ENCODE measurements at places on chromosomes 1 and 21. TPM values are rescaled to one million over a fixed set of nuclear protein-coding genes. Genes with fewer than 3 reads are reported as not detected.

Gene CEP85
- 39.3 TPM for total RNA-seq

Gene DHRS3
- total RNA-seq = 66.4 TPM

Gene RHD
- total RNA-seq = not detected

Gene RNU1-4
- total RNA-seq = 1,962 TPM

Gene CR1L
- not detected for total RNA-seq

Gene CFAP74
- not detected for total RNA-seq

Gene DIRAS3
- total RNA-seq = not detected

Gene LCE7A
- not detected for total RNA-seq

Gene IFFO2
- 36.8 TPM for total RNA-seq

Gene TMEM35B
- total RNA-seq = 20.1 TPM

Gene EFNA1
- 0.24 TPM for total RNA-seq

Gene AGBL4
- total RNA-seq = not detected

Gene KDF1
- total RNA-seq = not detected

Gene ADGRB2
- 0.45 TPM for total RNA-seq

Gene CASP9
- total RNA-seq = 17.3 TPM

Gene AMY2B
- total RNA-seq = 3.2 TPM

Gene FCGR2B
- not detected for total RNA-seq

Gene NFASC
- 0.21 TPM for total RNA-seq

Gene JTB
- 200 TPM for total RNA-seq

Gene IGSF9
- total RNA-seq = not detected

Gene OR10J1
- not detected for total RNA-seq

Gene SPRR1B
- not detected for total RNA-seq

Gene C1QTNF12
- total RNA-seq = 2.8 TPM

Gene EVA1C
- 8.2 TPM for total RNA-seq

Gene FAM163A
- total RNA-seq = not detected

Gene NBPF4
- not detected for total RNA-seq

Gene PRELP
- total RNA-seq = not detected

Gene ZNF362
- total RNA-seq = 12.9 TPM

Gene PIGV
- total RNA-seq = 15.2 TPM

Gene MTR
- total RNA-seq = 50.7 TPM

Gene DDAH1
- not detected for total RNA-seq

Gene AKR7A3
- 1.8 TPM for total RNA-seq

Gene A3GALT2
- not detected for total RNA-seq

Gene LEFTY2
- total RNA-seq = not detected

Gene OR2L3
- not detected for total RNA-seq

Gene GPN2
- 41.8 TPM for total RNA-seq

Gene COL8A2
- 0.12 TPM for total RNA-seq

Gene OR2L5
- not detected for total RNA-seq

Gene ACKR1
- total RNA-seq = not detected

Gene CTSS
- 26.9 TPM for total RNA-seq

Gene IVL
- not detected for total RNA-seq

Gene EPHA2
- not detected for total RNA-seq

Gene NEGR1
- not detected for total RNA-seq

Data from activated CD4-positive, alpha-beta T cell treated with anti-CD3 and anti-CD28 coated beads, Interleukin-2, amount 10 ng/mL, durations not matched to agents 24 days and 14 days (primary cell).